Activated CD8-positive, alpha-beta T cell treated with anti-CD3 and anti-CD28 coated beads, Interleukin-2, amount 10 ng/mL, durations not matched to agents 7 days and 5 days (primary cell): ENCODE measurements at places on chromosomes 4 and X. TPM values are rescaled to one million over a fixed set of nuclear protein-coding genes. Genes with fewer than 3 reads are reported as not detected.

PLAC8 gene
- 198 TPM for total RNA-seq

DNA sequence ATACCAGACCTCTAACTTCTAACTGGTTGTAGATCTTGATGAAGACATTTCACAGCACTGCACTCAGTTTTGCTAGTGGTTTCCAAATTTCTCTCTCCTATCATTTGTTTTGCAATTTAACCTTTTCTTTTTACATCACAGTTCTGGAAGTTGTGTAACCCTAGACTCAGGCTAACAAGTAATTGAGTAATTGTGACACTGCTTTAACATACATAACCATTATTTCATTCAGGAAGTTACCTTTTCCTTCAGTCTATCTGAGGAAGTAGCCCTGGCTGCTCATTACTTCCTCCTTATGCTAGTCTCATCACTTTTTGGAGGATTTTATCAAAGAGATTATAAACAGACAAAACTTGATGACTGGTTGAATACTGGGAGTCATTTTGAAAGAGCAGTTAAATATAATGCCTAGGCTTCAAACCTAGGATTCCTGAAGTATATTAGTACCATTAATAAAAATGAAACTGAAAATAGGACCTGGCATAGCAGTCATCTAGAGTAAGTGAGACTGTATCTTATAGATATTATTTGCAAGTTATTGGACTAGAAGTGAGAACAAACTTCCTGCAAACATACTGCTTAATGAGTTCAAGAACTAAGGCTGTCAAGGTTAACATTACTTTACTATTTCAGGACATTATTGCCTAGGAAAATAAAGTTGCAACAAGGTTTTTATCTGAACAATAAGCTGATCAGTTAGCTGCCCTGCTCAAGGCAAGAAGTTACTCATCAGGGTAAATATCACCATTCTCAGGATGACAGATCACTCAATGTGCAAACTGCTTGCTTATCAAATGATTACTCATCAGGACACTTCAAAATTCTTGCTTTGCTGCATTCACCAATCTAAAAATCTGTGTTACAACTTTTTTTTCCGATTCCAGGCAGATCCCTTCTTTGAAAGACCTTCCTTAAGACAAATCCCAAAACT lies 25.6 kb upstream of the TEX13C start:
- peaks cover 17% of the 10 kb centered on the region for H3K4me1 ChIP-seq
- DNase-seq = no peak

DNA sequence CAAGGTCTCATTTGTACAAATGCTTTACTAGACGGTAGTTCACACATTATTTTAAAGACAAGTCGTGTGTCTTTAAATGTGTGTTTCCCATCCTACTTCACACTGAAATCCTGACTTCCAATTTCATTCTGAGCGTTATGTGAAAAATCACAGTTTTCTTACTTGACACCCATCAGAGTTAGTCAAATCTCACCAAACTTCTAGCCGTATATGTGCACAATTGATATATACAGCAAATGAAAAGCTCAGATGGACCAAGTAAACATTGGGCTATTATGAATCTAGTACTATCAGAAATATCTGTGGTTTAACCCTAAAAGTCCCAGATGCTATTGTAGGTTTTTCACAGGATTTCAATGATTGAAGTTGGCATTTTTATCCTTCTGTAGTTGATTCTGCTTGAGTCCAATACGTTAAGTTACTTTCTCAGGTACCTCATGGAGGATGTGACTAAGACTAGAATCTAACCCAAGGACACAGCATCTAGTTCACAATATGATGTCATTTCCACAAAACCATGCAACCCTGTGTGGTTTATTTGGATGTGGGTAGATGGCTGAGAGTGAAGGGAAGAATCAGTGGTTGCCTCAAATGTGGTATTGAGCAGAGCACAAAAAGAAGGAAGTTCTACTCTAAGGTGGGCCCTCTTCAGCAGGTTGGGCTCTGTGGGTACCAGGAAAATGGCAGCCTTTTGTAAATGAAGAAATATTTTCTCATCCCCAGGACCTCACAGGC lies 22.1 kb upstream of the TRIM60 start:
- no peaks in the 10 kb centered on the region for H3K36me3 ChIP-seq
- peaks cover 59% of the 10 kb centered on the region for H3K27me3 ChIP-seq
- peak; percentile 81 for DNase-seq
- H3K4me3 ChIP-seq = peak overlapping the region; percentile 4
- H3K4me1 ChIP-seq = peaks cover 14% of the 10 kb centered on the region

- H3K36me3 ChIP-seq = no peaks in the 10 kb centered on the region
- H3K27ac ChIP-seq = no peak overlapping the region
- H3K4me3 ChIP-seq = no peak overlapping the region
- H3K4me1 ChIP-seq = no peaks in the 10 kb centered on the region
These were observed 44.0 kb upstream of the CT47C1 start for GRCh38 chrX:119028733-119029330.

DNA sequence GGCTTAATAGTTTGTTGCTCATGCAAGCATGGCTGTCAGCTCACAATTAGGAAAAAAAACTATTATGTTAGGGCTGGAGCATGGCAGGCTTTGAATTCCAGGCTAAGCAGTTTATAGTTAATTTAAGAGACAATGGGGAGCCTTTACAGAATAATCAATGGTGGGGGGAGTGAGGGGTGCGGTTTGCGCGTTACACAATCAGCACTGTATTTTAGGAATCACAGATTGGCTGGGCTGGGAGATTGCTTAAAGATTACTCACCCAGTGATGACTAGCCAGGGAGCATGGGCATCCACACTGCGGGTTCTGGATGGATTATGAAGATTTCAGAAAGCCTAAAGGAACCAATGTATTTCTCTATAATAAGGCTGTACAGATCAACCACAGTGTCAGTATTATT lies 186.6 kb downstream of the SOX3 start:
- H3K27ac ChIP-seq = no peak overlapping the region
- no peaks in the 10 kb centered on the region for H3K36me3 ChIP-seq
- no peaks in the 10 kb centered on the region for H3K4me1 ChIP-seq

- no peak for DNase-seq
- H3K27me3 ChIP-seq = no peaks in the 10 kb centered on the region
- H3K4me1 ChIP-seq = no peaks in the 10 kb centered on the region
- H3K4me3 ChIP-seq = no peak overlapping the region
These were observed 495.0 kb upstream of the SLIT2 start for GRCh38 chr4:19756661-19757060.

DNA sequence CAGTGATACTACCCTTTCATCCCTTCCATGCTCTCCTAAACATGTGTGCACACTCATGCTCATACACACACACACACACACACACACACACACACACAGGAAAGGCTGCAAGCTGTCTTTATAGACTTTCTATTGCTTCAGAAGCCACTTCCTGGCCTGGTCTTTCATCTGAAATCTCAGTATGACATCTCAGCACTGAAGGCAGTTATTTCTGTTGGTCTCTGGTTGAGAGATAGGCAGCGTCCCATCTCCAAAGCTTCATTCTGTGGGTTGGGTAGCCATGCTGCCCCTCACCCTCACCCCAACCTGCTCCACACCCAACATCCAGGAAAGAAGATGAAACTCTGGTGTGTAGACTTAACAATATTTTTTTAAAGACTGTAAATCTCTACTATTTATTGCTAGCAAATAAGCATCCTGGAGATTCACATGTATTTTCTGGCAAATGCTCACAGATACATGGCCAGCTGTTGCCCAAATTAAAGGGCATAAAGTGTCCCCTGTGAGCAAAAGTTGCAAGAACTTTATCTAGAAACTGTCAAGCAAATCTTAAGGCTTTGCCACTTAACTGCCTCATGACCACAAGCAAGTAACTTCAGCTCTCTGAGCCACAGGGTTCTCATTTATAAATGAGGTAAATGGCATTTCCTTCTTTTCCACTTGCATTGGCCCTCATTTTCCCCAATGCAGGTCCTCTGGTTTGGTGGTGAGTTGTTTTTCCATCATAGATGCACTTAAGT lies 189.8 kb upstream of the AFF2 start:
- peaks cover 38% of the 10 kb centered on the region for H3K4me1 ChIP-seq
- peak overlapping the region; percentile 32 for H3K4me3 ChIP-seq
- peak; percentile 79 for DNase-seq
- H3K27ac ChIP-seq = peak overlapping the region; percentile 90
- H3K27me3 ChIP-seq = no peaks in the 10 kb centered on the region

- H3K36me3 ChIP-seq = no peaks in the 10 kb centered on the region
- DNase-seq = no peak
- H3K4me3 ChIP-seq = no peak overlapping the region
- H3K27me3 ChIP-seq = no peaks in the 10 kb centered on the region
These were observed 74.5 kb upstream of the HS3ST1 start for GRCh38 chr4:11503166-11503565.

GRCh38 chr4:1192493-1193205 lies 20.3 kb upstream of the SPON2 start:
- H3K4me3 ChIP-seq = no peak overlapping the region
- no peak for DNase-seq
- H3K36me3 ChIP-seq = peaks cover 24% of the 10 kb centered on the region
- H3K27me3 ChIP-seq = no peaks in the 10 kb centered on the region
- peaks cover 8% of the 10 kb centered on the region for H3K4me1 ChIP-seq
